ENCODE measurements at places on chromosomes 12 and 14.

GRCh38 chr14:90408713-90409112 is 11.9 kb downstream of the CALM1 start:
- DNase-seq, result no peak

- no peak for DNase-seq
Measured at GRCh38 chr12:103397536-103397935, 98.2 kb downstream of the C12orf42 start.

DNA sequence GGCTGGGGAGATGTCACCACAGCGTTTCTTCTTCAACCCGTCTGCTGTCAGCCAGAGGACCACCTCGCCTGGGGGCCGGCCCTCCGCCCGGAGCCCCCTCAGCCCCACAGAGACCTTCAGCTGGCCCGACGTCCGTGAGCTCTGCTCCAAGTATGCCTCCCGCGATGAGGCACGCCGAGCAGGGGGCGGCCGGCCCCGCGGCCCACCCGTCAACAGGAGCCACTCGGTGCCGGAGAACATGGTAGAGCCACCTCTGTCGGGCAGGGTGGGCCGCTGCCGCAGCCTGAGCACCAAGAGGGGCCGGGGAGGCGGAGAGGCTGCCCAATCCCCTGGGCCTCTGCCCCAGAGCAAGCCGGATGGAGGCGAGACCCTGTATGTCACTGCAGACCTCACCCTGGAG is 38.8 kb downstream of the PLEKHG3 start:
- DNase-seq, result no peak

- DNase-seq, result no peak
Measured at GRCh38 chr12:45969084-45969483, 21.3 kb downstream of the SCAF11 start.

Measured in stimulated activated CD8-positive, alpha-beta memory T cell treated with anti-CD3 and anti-CD28 coated beads, Interleukin-4, amount 100 ng/mL, for 1 hour (primary cell).